Caco-2 (cell line): ENCODE measurements at places on chromosomes 1 and 21.

DNA sequence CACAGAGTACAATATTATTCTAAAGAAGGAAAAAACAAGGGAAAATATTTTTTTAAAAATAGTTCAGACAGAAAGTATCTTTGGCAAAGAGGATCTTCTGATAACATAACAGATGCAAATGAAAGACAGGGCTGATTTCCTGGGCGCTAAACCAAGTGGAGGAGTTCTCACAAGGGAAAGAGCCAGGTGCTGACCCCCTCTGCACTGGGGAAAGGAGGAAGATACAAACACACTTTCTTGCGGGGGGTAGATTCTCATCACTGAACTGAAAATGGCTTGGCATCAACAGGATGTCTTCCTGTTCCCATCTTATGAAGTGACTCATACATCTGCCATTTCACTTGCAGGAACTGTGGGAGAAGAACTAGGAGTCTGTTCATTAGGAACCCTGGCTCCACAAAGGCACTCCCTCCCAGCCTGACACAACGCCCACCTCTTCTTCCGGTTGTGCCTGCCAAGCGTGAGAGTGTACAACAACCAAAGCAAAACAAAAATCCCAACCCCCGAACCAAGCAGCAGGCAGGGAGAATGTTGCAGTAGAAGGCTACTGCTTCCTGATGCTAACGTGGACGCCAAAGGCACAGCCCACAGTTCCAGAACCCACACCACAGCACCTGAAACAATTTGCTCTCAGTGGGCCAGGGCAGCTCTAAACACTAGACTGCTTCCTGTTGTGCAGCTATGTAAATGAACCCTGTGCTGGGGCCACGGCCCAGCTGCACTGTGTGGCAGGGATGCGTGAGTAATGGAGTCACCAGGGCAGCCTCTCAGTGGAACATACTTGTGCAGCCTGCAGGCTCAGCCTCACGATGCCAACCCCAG is 51.0 kb downstream of the GADD45A start:
- no peak for DNase-seq
- H3K4me1 ChIP-seq = peaks cover 33% of the 10 kb centered on the region
- no peaks in the 10 kb centered on the region for H3K36me3 ChIP-seq
- H3K4me3 ChIP-seq = no peak overlapping the region
- H3K27me3 ChIP-seq = no peaks in the 10 kb centered on the region

DNA sequence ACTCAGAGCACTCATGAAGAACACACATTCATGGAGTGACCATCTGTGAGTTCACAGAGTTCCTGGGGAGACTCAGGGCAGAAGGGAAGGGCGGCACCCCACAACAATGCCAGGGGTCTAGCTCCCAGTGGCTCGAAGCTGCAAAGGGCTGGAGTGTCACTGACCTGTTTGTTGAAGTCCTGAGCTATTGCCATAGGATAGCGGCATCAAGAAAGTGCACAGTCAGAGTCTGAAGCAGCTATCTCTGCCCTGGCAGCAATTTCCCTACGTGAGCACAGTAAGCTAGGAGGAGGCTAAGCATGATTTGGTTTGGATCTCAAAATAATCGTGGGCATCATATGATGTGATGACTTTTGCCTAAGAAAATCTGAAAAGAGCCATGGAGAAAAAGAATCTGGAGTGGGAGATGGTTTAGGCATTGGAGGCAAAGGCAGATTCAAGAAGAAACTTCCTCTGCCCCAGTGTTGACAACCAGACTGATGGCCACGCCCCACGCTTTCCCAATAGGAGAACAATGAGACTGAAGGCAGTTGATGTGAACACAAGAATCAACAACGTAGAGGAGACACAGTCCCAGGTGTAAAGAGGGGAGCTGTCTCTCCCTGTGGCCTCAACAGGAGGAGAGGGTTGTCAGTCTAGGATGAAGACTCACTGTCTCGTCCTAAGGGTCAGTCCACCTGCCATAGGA is 100.0 kb upstream of the SLC25A33 start:
- no peak overlapping the region for H3K4me3 ChIP-seq
- H3K27me3 ChIP-seq = no peaks in the 10 kb centered on the region
- H3K27ac ChIP-seq = peak overlapping the region; percentile 8
- DNase-seq = no peak

DNA sequence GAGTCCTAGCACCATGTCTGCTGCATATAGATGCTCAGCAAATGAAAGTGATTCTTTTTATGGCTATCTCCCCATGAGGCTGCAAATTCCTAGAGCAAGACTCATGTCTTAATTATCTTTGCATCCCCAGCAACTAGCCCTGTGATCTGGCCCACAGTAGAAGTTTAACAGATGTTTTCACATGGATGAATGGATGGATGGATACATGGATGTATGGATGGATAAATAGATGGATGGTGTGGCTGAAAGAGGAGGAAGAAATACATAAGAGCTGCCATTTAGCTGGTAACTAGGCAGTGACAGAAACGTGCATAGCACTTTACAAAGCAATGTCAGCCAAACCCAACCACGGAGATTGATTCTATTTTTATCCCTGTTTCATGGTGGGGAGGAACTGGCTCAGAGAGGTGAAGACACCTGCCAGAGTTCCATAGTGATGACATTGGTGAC is 32.7 kb upstream of the ZBTB40 start:
- H3K27ac ChIP-seq = peak overlapping the region; percentile 5
- no peaks in the 10 kb centered on the region for H3K27me3 ChIP-seq
- DNase-seq = no peak
- peaks cover 36% of the 10 kb centered on the region for H3K4me1 ChIP-seq
- H3K36me3 ChIP-seq = no peaks in the 10 kb centered on the region
- no peak overlapping the region for H3K4me3 ChIP-seq

- no peaks in the 10 kb centered on the region for H3K27me3 ChIP-seq
- H3K27ac ChIP-seq = no peak overlapping the region
- H3K36me3 ChIP-seq = no peaks in the 10 kb centered on the region
- H3K4me1 ChIP-seq = peaks cover 22% of the 10 kb centered on the region
- no peak overlapping the region for H3K4me3 ChIP-seq
Measured at GRCh38 chr1:186577216-186577615, 103.0 kb downstream of the PTGS2 start.

DNA sequence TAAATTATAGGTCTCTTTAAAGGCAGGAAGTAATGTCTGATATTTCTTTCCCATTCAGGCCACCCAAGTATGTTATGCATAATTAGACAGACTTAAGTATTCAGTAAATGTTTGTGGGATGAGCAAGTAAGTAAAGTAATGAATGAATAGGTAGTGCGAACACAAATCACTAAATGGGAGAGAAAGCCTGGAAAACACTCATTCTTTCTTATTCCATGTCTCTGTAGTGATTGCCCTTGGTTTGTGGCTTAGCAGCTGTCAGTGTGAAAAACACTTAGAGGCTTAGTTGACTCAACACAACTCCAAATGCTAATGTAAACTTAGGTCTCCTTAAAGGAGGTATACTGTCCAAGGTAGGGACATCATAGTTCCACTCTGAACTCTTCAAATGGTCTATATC is 182.5 kb downstream of the ZC3H11B start:
- H3K4me3 ChIP-seq = no peak overlapping the region
- no peak overlapping the region for H3K27ac ChIP-seq
- no peaks in the 10 kb centered on the region for H3K4me1 ChIP-seq
- no peak for DNase-seq
- H3K36me3 ChIP-seq = no peaks in the 10 kb centered on the region

DNA sequence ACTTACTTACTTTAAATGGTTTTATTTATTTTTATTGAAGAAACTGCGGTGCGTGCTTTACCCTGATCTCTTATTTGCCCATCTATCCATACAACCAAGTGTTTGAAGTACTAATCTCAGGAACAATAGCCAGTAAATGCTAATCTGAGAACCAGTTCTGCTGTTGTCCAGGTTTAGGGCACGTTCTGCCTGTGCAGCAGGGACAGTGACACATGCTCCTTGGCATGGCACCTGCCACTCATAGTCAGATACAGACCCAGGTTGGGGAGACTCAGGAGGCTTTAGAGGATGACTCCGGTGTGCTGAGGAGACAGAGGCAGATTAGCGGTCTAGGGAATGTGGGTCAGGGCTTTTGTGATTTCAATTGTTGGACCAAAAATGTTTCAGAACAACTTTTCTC is 83.6 kb downstream of the NRIP1 start:
- no peaks in the 10 kb centered on the region for H3K36me3 ChIP-seq
- no peak for DNase-seq
- no peaks in the 10 kb centered on the region for H3K4me1 ChIP-seq
- H3K27ac ChIP-seq = no peak overlapping the region
- no peaks in the 10 kb centered on the region for H3K27me3 ChIP-seq

GRCh38 chr1:41313661-41314131 is 47.5 kb upstream of the FOXO6 start:
- no peaks in the 10 kb centered on the region for H3K36me3 ChIP-seq
- DNase-seq = no peak
- no peak overlapping the region for H3K4me3 ChIP-seq
- no peaks in the 10 kb centered on the region for H3K27me3 ChIP-seq
- H3K4me1 ChIP-seq = peaks cover 6% of the 10 kb centered on the region; the same call in 1 of the 2 replicates
- no peak overlapping the region for H3K27ac ChIP-seq

DNA sequence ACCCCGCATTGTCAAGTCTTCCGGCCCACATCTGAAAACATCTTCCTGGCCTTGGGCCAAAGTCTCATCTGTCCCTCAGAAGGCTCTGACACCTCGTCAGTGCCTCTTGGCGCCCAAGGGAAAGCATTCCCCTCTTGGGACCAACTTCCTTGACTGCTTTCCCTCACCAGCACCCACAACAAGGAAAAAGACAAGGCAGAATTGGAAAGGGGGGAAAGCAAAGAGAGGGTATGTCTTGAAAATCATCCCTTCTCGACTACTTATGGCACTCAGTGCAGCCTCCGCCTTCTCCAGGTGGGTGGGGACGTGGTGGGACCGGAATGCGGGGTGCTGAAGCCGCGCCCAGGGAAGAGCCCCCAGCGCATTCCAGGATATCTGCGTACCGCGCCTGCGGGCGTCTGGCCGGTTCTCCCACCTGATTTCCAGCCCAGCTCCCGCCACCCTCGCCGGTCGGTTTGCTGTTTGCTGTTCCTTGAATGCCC is 554 bp upstream of the SLC39A1 start:
- H3K27ac ChIP-seq = peak overlapping the region; percentile 93
- H3K36me3 ChIP-seq = peaks cover 4% of the 10 kb centered on the region
- peaks cover 14% of the 10 kb centered on the region for H3K4me1 ChIP-seq

DNA sequence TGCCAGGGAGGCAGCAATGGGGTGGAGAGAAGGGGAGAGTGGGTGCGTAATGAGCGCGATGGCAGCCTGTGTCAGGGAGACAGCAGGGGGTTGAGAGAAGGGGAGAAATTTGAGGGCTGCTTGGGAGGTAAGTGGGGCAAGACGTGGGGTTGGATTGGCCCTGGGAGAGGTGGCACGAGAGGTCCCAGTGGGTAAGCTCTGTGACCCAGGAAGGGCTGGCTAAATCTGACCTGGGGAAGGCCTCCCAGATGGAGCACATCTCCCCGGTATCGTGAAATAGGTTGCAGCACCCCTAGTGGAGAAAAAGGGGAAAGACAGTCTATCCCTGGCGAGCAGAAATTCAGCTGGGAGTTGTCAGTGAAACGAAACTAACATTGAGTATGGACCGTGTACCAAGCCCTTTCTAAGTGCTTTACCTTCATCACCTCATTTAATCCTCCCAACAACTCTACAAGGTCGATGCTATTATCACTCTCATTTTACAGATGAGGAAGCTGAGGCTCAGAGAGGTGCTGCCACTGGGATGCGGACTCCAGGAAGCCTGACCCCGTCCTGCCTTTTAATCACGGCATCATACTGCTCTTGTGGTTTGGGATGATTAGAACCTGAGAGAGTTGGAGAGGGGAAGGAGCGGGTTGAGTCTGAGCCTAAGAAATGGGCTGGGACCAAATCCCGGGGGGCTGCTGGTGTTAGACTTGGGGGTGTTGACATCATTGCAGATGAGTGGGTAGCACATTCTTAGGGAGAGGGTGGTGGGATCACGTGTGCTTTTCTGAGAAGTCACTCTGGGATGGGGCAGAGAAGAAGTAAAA is 56.6 kb upstream of the RPL11 start:
- peak; percentile 65 for DNase-seq
- H3K27ac ChIP-seq = no peak overlapping the region
- H3K36me3 ChIP-seq = no peaks in the 10 kb centered on the region
- H3K4me1 ChIP-seq = no peaks in the 10 kb centered on the region
- no peak overlapping the region for H3K4me3 ChIP-seq

GRCh38 chr1:192904438-192904895 is 95.6 kb downstream of the RGS2 start:
- no peaks in the 10 kb centered on the region for H3K36me3 ChIP-seq
- H3K27ac ChIP-seq = no peak overlapping the region
- H3K4me3 ChIP-seq = no peak overlapping the region
- DNase-seq = no peak
- no peaks in the 10 kb centered on the region for H3K4me1 ChIP-seq

GRCh38 chr1:206101351-206102045 is 15.7 kb downstream of the AVPR1B start:
- H3K36me3 ChIP-seq = no peaks in the 10 kb centered on the region
- H3K4me3 ChIP-seq = no peak overlapping the region
- no peak for DNase-seq
- H3K27ac ChIP-seq = no peak overlapping the region
- H3K27me3 ChIP-seq = no peaks in the 10 kb centered on the region; the same call in none of the 2 replicates

DNA sequence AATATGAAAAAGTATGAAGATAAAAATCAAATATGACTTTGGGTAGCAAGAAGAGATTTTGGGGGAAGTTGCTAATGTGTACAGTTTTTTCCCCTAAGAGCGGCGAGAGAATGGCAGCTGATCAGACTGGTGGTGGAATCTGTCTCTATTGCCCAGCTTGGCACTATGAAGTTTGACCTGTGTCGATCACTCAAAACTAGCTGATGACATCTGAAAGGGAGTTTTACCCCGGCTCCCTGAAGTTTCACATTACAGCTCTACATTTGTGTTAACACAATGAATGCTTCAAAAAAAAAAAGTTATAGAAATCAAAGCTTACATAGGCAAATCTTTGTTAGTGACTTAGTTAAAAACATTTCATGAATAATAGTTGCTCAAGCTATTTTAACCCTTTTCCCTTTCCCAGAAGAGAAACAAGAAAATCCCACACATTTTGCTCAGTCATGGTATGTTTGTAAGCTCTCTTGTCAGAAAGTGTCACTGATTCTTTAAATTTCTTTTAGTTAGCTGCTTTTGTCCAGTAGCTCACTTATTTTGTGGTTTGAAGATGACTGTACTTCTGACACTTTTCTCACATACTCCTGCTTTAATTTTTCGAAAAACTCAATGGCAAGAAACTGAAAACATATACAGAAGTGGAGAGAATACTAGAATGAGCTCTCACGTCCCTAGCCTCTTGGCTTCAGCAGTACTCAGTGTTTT is 41.3 kb downstream of the DYRK1A start:
- H3K4me1 ChIP-seq = no peaks in the 10 kb centered on the region
- H3K4me3 ChIP-seq = no peak overlapping the region
- H3K27ac ChIP-seq = no peak overlapping the region
- H3K36me3 ChIP-seq = peaks cover 2% of the 10 kb centered on the region; the same call in 1 of the 2 replicates
- DNase-seq = no peak

GRCh38 chr1:20358761-20359263 is 68.1 kb downstream of the VWA5B1 start:
- H3K27me3 ChIP-seq = no peaks in the 10 kb centered on the region
- no peak for DNase-seq
- H3K27ac ChIP-seq = no peak overlapping the region
- H3K4me3 ChIP-seq = no peak overlapping the region
- no peaks in the 10 kb centered on the region for H3K4me1 ChIP-seq

DNA sequence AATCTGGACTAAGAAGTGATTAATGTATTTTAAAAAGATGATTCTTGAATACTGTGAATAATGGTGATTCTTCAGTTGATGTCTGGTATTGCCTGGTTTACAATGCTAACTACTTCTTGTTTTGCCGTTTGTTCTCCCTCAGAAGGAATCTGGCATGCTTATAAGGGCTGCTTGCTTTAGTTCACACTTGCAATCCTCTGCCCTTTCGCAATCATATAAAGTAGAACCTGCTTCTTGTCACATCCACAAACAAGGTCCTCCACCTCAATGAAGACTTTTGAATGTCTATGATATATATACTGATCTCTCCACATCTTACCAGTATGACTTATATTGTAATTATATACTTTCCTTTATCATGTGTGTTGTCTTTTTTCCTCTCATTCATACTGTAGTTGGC is 92.6 kb downstream of the ADGRL4 start:
- DNase-seq = no peak
- no peaks in the 10 kb centered on the region for H3K4me1 ChIP-seq
- H3K27ac ChIP-seq = no peak overlapping the region
- H3K4me3 ChIP-seq = no peak overlapping the region
